NCI-H82 (cell line): ENCODE measurements at places on chromosomes 7 and 10.
A peak's percentile ranks its signal among the peaks of the same experiment; 100 is the strongest.

- no peak for DNase-seq
These were observed 226.3 kb downstream of the GLI3 start for GRCh38 chr7:42010751-42011150.

DNA sequence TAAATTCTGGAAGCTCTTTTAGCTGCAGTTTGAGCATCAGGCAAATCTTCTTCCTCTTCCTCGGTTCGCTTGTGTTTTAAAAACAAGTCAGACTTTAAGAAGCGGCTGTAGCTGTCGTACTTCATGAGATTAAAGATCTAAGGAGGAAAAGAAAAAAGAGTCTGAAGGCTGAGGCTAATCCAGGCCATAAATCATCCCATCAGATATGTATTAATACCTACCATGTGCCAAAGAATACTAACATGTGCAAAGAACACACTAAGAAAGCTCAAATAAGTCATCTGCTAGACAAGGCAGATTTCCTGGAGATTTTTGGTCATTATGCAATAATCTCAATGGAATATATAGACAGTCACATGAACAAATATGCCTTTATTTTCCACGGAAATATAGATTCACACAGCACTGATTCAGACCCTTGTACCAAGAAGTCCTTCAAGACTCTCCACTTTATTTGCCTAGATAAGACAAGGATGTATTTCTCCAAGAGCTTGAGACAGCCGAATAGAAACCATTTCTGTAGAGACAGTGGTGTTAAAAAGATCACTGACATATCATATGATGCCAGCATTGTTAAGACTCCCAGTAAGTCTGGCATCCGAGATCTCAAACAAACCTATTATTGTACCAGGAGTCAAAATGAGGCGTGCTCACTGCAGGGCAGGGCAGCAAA is 42.3 kb downstream of the RGS10 start:
- peak; percentile 82 for DNase-seq

- peak; percentile 97 for DNase-seq
These were observed 373.5 kb downstream of the RPS24 start for GRCh38 chr10:78407009-78407711.

DNA sequence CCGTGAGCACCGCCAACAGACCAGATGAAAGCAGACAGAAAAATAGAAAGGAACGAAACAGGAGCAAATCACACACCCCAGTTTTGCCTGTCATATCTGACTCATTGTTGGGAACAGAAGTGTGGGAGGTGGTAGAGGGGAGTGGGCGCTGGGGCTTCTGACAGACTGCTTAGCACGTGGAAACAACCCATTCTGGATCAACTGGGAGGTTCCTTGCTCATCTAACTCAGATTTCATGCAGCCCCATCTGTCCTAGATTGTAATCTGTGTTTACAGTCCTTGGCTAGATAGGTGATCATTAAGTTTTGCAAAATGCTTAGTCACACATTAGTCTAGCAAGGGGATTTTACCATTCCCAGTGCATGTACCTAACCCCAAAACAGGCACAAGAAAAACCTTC is 154.1 kb downstream of the NRP1 start:
- peak; percentile 2 for DNase-seq

GRCh38 chr10:112966194-112966855 is 16.3 kb downstream of the TCF7L2 start:
- no peak for DNase-seq

DNA sequence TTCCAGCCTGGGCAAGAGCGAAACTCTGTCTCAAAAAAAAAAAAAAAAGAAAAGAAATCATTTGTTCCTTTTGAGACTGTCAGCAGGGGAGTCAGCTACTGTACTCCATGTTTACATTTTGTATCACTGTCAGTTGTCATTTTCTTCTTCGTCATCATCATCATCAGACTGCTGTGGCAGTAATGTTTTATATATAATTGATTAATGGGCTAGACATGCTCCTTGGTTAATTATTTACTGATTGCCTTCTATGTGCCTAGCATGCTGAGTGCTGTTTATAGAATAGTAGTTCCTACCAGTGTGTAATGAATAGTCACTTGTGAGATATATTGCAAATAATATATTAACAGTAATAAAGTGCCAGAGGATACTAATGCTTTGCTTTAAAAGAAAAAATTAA is 50.5 kb downstream of the VCL start:
- no peak for DNase-seq

DNA sequence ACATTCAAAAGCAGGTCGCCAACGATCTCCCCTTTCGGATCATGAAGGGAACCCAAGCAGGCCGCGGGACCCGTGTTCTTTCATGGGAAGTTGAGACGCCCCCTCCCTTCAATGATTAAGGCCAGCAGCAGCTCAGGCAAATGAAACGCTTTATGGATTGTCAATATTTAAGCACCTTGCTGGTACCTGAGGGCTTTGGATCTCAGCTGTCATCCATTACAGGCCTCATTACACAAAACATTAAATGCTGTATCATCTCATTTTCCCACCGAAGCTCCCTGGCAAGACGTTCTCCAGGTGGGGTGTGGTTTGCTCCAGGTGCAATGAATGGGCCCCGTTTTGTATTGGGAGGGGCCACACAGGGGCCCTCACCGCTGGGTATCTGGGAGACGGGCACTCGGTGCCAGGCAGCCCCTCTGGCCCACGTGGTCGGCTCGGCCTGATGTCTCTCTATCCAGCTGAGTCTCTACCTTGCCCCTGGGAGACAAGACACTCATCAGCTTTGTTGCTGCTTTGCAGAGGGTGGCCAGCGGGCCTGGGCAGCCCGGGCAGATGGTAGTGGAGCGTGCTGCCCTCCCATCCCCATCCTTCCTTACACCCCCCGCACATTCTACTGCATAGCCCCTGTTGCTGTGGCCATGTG is 456.1 kb upstream of the FOXK1 start:
- no peak for DNase-seq

- DNase-seq: no peak
These were observed 72.2 kb upstream of the ZNF479 start for GRCh38 chr7:57204411-57204811.

GRCh38 chr7:97421307-97421930 is 303.9 kb downstream of the SDHAF3 start:
- DNase-seq: no peak

GRCh38 chr7:127863082-127863481 is 168.2 kb downstream of the LRRC4 start:
- DNase-seq: no peak

DNA sequence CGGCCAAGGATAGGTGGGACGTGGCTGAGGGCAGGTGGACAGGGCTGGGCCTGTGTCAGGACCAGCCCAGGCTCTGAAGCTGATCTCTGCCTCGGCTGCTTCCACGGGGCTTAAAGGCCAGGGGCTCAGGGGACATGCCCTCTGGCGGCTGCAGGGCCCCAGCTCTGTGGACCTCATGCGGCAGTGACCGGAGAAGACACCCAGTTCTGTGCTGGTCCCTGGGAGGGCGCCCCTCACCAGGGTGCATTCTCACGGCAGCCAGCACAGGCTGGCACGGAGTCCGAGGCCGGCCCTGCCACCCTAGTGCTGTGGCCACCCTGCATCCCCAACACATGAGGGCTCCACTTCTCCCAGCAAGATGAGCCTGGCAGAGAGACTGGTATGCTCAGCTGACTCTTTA is 30.3 kb downstream of the YKT6 start:
- no peak for DNase-seq

- no peak for DNase-seq
These were observed 98.0 kb upstream of the GATA3 start for GRCh38 chr10:7956508-7956907.

DNA sequence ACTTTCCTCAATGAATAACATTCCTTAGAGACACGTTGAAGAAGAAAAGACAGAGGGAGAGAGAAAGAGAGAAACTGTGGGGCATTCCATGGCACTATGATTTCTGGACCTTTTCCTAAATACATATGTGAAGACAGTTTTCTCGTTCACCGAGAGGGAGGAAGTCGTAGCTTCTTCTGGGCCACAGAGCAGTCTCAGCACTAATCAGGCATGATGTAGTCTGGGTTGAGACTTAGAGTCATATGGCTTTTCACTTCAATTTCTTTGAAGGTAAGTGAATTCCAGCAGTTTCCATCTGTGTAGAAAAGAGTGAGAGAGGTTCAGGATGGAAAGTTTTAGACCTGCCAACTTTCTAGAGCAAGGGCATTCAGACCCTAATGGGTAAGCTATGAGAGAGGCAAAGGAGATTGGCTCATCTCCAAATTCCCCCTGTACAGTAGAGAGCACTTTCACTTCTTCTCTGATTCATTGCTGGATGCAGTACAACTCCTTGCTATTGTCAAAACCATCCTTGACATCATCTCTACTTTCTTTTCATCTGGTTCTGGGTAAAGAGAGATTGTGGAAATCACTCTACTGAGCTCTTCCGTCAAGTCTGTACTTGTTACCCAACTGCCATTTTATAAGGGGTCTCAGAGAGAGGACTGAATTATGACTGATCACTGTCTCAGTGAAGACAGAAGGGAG is 31.5 kb upstream of the OR9A4 start:
- DNase-seq: no peak

DNA sequence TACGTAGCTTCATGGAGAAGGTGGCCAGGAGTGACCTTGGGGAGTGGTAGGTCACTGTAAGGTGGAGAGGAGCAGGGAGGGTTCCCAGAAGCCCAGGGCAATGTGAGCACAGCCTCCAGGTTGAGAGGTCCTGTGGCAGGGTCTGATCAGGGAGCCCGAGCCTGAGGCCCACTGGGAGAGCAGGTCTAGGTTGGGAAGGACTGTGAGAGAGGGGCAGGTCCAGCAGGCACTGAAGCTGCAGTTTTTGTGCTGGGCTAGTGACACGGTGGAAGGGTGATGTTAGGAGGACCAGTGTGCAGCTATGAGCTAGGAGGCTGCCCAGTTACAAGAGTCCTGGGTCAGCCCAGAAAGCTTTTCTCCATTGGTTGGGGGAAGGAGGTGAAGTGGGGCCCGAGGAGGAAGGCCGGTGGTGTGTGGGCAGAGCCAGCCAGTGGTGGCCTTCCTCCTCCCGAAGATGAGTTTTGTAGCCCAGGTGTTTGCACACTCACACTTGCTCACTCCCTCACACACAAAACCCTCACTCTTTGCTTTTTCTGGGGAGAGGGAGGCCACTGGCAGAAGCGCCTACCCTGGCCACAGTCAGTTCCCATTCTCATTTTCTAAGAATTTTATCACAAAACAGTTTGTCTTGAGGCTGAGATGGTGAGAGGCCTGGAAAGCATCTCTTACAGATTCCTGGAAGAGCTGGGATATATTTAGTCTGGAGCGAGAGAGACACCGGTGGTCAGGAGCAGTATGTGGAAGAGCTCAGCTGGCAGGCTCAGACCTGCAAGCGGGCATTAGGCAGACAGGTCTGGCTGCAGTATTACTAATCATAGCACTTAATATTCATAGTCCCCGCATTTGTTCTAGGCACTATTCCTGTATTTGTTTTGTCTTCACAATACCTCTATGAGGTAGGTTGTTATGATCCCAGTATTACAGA is 57.1 kb downstream of the ZNF467 start:
- DNase-seq: peak; percentile 22

DNA sequence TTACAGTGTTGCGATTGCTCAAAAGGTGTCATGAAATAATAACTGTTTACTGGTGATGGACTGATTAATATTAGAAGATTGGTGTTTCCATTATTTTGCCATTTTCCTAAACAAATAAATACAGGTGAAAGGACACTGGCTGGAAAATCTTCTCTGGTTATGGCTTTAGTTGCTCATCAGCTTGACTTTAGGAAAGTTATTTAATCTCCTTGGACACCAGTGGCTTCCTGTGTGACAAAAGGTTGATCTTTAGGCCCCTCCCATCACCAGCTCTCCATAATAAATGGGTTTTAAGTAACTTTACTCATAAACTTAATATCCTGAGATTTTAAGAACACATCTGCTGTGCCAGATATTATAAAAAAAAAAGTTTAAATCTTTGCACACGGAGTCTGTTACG is 737 bp downstream of the CABCOCO1 start:
- peak; percentile 1 for DNase-seq

DNA sequence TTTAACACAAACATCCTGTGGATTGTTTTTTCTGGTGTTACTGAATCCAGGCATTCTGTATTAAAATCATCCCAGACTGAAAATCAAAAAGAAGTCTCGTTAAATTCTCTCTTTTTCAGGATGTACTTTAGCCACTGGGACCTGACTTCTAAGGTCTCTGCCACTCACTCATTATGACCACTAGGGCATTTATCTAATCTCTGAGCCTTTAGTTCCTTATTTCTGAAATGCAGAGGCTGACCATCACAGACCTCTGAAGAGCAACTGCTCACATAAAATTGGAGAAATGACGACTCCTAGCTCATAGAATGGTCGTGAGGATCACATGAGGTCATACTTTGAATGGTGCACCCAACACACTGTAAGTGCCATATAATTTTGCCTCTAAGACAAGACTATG is 63.2 kb downstream of the KCNMA1 start:
- DNase-seq: no peak

GRCh38 chr10:120949609-120950031 is 98.5 kb downstream of the WDR11 start:
- DNase-seq: no peak

- no peak for DNase-seq
These were observed 121.8 kb downstream of the WDR37 start for GRCh38 chr10:1177936-1178335.

- DNase-seq: peak; percentile 4
These were observed 53.7 kb upstream of the CD36 start for GRCh38 chr7:80584778-80585177.

GRCh38 chr10:53839440-53840039 is 961.5 kb downstream of the PCDH15 start:
- DNase-seq: peak; percentile 19

- peak; percentile 58 for DNase-seq
These were observed 36.2 kb upstream of the HECW1 start for GRCh38 chr7:43076189-43076605.

- no peak for DNase-seq
These were observed 335.9 kb downstream of the GFRA1 start for GRCh38 chr10:115936926-115937767.

DNA sequence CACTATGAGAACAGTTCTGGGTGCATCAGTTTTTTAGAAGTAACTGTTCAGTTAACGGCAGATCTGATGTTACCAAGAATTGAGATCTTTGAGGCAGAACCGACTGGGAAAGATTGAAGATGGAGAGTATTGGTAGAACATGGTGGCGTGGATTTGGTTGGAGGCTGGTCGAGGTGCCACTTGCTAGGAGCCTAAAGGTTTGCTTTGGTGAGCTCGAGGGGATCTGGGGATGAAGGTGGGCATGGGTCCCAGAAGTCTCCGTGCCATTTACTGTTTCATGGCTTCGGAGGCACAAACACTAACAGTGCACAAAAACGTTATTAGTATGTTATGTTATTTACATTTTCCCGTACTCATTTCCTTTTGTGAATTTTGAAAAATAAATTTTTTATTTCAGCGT is 81.4 kb downstream of the ADCY1 start:
- no peak for DNase-seq
